HCEC 1CT (cell line): ENCODE measurements at places on chromosomes 12 and 14.

- DNase-seq, result no peak
Measured at GRCh38 chr14:49512571-49512970, 73.6 kb downstream of the RPS29 start.

- no peak for DNase-seq
Measured at GRCh38 chr12:65302891-65303290, 24.4 kb downstream of the MSRB3 start.

- no peak for DNase-seq
Measured at GRCh38 chr14:76940021-76940760, 88.3 kb downstream of the IRF2BPL start.

GRCh38 chr12:51889216-51890132 is 1.6 kb downstream of the ANKRD33 start:
- DNase-seq, result no peak

DNA sequence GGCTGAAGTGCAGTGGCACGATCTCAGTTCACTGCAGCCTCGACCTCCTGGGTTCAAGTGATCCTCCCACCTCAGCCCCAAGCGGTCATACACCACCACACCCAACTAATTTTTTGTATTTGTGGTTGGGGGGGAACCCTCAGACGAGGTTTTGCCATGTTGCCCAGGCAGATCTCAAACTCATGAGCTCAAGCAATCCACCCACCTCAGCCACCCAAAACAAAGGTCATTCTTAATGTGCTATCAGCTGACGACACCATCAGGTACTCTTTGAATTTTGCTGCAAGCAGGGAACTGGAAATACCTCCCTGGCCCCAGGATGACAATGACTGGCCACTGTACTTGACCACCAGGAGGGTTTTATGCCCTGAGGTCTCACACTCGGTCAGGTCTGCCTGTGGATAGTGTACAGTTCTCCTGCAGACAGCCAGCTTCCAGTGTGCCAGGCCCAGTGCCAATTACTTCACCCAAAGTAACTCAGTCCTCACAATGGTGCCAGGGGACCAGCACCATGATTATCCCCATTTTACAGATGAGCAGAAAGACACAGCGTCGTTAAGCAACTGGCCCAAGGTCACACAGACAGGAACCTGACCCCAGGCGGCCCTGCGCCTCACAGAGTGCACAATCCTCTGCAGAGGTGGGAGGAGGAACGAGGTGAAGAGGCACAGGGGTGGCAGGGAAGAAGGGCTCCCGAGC is 42.9 kb downstream of the ITPK1 start:
- DNase-seq, result no peak

DNA sequence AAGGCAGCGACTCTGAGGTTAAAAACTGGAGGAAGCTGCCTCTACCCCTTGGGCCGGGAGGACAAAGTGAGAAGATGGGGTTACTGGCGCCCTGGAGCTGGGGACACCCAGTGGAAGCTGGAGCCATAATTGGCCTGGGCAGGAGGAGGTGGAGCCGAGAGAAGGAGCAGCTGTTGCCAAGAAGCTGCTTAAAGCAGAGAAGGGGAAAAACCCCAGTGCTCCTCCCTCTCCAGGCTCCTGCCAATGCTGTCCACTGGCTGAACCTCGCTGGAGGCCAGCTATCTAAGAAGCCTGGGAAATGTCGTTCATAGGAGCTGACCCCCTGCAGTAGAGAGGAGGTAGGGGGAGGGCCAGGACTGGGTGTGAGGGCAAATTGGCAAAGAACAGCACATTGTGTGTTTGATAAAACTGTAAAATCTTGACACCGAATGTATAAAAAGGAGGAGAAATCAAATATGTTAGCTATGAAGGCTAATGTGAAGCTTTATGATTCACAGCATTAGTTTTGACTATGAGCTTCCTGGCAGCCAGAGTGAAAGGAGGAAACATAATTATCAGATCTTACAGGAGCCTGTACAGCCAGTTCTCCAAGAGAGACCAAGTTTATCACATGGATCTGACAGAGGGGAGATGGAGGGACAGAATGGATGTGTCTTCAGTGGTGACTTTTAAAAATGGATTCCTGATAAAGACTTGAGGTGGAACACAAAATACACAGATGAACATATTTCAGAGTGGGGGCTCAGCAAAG is 9.5 kb downstream of the HHIPL1 start:
- DNase-seq, result peak; percentile 57

GRCh38 chr12:51932218-51933076 is 19.1 kb upstream of the ACVR1B start:
- DNase-seq, result no peak

GRCh38 chr12:54145844-54146243 is 42.9 kb downstream of the SMUG1 start:
- DNase-seq, result no peak

- peak; percentile 38 for DNase-seq
Measured at GRCh38 chr12:4421590-4422031, 24.0 kb downstream of the FGF6 start.

DNA sequence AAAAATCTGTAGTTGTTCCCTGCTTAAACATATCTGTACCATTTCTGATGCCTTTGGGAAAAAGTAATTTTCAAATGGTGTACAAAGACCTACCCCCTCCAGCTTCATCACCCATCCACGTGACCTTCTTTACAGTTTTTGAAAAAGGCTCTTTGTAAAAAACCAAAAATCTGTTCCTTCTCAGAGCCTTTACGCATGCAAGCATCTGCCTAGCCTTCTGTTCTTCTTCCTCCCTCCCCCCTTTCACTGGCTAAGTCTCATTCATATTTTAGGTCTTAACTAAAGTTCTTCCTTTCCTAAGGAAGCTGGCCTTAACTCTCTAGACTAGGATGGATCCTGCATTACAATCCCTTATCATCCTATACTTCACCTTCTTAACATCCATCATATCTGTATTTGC is 10.4 kb downstream of the CAPRIN2 start:
- DNase-seq, result no peak

GRCh38 chr14:90201344-90201743 is 55.0 kb upstream of the PSMC1 start:
- DNase-seq, result no peak

GRCh38 chr12:3958534-3958933 is 85.3 kb upstream of the PARP11 start:
- DNase-seq, result no peak

- DNase-seq, result peak; percentile 22
Measured at GRCh38 chr12:44078273-44078672, 242.4 kb downstream of the TMEM117 start.
